ENCODE measurements at places on chromosomes 2 and 18. TPM values are rescaled to one million over a fixed set of nuclear protein-coding genes. Genes with fewer than 3 reads are reported as not detected.

Gene OTX1
- not detected for polyA plus RNA-seq

Gene FAM110C
- polyA plus RNA-seq: 15.4 TPM

Gene CFAP65
- polyA plus RNA-seq: 0.28 TPM

Gene CRYGC
- not detected for polyA plus RNA-seq

Gene LYG2
- polyA plus RNA-seq: 1.0 TPM

Gene ANKRD30B
- polyA plus RNA-seq: 0.62 TPM

Gene ABCB11
- 0.10 TPM for polyA plus RNA-seq

Gene PIEZO2
- 23.7 TPM for polyA plus RNA-seq

Gene ANKRD30BL
- polyA plus RNA-seq: 0.85 TPM

Gene SCN2A
- 2.7 TPM for polyA plus RNA-seq

Gene ST8SIA5
- polyA plus RNA-seq: 1.0 TPM

Gene NEU4
- polyA plus RNA-seq: 1.2 TPM

Gene SERPINB7
- polyA plus RNA-seq: 1.0 TPM

Gene ARHGAP25
- 6.8 TPM for polyA plus RNA-seq

Gene ZNF638
- 285 TPM for polyA plus RNA-seq

Gene NTSR2
- not detected for polyA plus RNA-seq

Gene SERPINB11
- not detected for polyA plus RNA-seq

Gene ATG4B
- polyA plus RNA-seq: 105 TPM

Gene LRRTM1
- 19.8 TPM for polyA plus RNA-seq

Gene AFF3
- 26.6 TPM for polyA plus RNA-seq

Gene CAD
- 54.3 TPM for polyA plus RNA-seq

Gene POTEJ
- polyA plus RNA-seq: not detected

Gene ERICH2
- 2.4 TPM for polyA plus RNA-seq

Gene LAPTM4A
- 421 TPM for polyA plus RNA-seq

Gene NLRC4
- polyA plus RNA-seq: 1.0 TPM

Gene PTPRM
- polyA plus RNA-seq: 107 TPM

Gene SERPINB13
- not detected for polyA plus RNA-seq

Gene LAMA1
- polyA plus RNA-seq: 95.7 TPM

Gene SERPINB12
- polyA plus RNA-seq: not detected

Gene MPHOSPH10
- 55.8 TPM for polyA plus RNA-seq

Gene CXCR2
- 0.13 TPM for polyA plus RNA-seq

Gene RBMS1
- polyA plus RNA-seq: 177 TPM

Gene ZAP70
- 2.2 TPM for polyA plus RNA-seq

Gene PLCD4
- polyA plus RNA-seq: 11.9 TPM

Gene MC5R
- 0.22 TPM for polyA plus RNA-seq

Gene TMEM200C
- polyA plus RNA-seq: 1.4 TPM

Gene NRP2
- 63.7 TPM for polyA plus RNA-seq

Gene KCNF1
- 0.95 TPM for polyA plus RNA-seq

Gene WDFY1
- 66.6 TPM for polyA plus RNA-seq

Gene FOXI3
- polyA plus RNA-seq: 0.22 TPM

Gene GALNT13
- polyA plus RNA-seq: 2.8 TPM

Gene ZNF142
- 20.3 TPM for polyA plus RNA-seq
